ENCODE measurements at places on chromosomes 4 and X.

DNA sequence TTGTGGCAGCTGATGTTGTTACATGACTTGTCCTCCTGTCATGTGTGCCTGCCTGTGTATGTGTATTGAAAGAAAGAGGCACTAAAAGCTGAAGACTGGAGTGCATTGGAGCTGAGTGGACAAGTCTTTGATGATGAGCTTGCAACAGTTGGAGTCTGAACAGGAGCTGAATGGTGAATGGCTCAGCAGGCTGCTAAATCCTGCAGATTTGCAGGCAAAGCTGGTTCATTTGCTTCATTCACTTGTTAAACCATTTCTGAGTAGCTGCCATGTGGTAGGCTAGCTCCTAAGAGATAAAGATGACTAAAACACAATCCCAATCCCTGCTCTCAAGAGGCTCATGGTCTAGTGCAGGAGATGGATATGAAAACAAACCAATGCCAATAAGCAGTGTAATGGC is 217.3 kb downstream of the CHRDL1 start:
- no peak for DNase-seq

- DNase-seq: no peak
These were observed 143.7 kb downstream of the RPA4 start for GRCh38 chrX:97027384-97027922.

DNA sequence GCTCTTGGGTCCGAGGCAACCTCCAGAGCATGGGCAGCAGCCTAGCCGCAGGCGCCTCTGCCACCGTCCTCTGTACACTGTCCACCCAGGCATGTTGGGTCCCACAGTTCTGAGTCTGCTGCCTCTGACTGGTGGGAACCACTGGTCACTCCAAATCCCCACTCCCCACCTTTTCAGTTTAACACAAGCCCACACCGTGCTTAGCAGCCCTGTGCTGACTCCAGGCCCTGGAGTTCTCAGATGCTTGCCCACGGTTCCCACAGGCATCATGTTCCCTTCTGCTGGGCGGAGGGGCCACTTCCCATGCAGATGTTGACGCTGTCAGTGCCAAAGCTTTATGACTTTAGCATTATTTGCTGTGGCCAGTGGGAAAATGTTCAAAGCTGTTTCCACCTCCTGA is 104.5 kb downstream of the SCD5 start:
- no peak for DNase-seq

DNA sequence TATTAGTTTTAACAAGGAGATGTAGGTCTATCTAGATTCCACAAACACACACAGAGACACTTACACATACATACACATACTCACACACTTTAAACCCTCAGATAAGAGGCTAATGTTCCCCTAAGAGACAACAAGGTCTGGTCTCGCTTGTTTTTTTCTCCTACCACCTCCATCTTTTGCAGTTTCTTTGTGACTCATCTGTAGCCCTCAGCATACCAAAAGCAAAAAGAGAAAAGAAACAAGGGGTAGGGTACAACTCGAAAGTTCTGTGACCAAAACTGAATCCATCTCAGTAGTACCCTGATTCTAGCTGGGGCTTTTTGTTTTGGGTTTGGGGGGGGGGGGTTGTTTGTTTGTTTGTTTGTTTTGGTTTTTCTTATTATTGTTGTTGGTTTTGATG is 12.2 kb upstream of the EXOSC9 start:
- DNase-seq: no peak

DNA sequence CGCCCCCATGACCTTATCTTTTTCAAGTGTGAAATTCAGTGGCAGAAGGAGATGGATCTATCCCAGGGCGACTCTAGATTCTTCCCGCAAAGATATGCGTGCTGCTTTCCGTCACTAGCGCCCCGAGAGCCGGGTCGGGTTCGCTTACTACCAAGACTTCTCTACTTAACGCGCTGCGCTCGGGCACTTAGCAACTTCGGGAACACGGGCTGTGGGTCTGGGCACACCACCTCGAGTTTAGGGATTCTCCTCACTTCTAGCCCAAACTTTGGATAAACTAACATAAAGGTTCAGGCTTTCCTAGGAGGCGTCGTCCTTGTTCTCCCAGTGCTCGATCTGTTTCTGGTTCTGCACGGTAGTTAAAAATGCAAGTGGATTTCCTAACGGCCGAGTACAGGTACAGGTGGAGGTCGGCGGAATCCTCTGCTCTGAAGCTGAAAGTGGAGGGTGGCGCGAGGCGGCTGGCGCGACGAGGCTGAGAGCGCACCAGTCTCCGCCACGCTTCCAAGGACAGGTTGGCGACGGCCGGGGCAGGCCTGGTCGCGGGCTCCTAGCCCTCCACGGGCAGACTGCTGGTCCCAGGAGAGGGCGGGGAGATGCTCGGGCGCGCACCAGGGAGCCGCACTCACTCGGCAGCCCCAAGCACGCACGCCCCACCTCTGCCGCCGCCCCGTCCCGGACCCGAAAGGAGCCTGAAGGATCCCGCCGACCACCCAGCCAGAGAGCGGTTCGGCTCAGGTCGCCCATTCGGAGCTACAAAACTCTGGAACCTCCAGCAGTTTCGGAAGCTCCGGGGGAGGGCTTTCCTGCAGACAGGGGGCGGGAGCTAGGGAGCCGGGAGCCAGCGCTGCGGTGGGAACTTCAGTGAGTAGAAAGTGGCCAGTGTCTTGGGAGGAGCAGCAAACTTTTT is 100.8 kb upstream of the TENM3 start:
- DNase-seq: no peak

Data from NCI-H526 treated with DMSO at 0.1 percent for 48 hours (cell line).